ENCODE measurements at places on chromosomes 6 and 20.

DNA sequence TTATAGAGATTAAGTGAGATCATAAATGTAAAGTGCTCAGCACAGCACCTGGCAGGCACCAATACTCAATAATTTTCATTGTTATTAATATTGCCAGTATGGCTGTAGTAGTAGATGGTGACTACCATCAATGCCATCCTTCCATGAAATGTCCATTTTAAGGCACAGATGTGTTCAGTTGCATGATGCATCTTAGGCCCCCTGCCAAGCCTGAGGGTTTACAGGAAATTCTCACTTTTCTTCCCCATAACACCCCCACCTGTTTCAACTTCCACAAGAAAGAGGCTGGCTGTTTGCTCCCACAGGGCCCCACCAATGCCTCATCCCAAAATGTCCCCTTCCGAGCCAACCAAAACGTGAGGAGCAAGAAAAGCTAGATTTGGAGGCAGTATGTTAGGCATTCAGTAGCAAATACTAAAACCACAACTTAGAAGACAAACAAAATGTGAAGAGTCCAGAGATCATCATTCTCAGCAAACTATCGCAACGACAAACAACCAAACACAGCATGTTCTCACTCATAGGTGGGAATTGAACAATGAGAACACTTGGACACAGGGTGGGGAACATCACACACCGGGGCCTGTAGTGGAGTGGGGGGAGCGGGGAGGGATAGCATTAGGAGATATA lies 110.6 kb upstream of the NHSL1 start:
- DNase-seq: no peak

DNA sequence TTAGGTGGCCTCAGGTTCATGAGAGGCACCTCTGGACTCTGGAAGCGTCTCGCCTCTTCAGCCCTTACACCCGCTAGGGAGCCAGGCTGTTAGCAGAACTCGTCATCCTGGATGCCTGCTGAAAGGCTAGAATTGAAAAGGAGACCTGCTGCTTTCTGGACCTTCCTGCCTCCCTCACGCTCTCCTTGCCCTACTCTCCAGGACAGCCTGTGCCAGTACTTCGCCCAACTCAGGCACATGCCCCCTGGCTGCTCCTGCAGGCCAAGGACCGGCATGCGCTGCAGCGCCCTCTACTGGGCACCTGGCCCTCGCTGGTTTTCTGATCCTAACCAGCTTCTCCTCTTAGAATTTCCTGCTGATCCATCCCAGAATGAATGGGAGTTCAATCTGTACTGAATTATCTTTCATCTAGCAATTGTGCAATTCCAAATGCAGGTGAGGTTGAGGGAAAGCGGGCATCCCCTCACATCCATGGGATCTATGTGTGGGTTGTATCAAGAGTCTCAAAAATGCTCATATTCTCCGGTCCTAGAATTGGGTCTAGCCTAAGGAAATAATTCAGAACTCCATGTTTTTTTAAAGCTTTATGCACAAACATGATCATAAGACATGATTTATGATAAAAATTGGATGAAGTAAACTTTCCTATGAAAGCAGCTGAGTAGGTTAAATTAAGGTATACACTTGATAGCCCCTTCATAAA lies 78.0 kb downstream of the PTPN1 start:
- DNase-seq: peak; percentile 47

DNA sequence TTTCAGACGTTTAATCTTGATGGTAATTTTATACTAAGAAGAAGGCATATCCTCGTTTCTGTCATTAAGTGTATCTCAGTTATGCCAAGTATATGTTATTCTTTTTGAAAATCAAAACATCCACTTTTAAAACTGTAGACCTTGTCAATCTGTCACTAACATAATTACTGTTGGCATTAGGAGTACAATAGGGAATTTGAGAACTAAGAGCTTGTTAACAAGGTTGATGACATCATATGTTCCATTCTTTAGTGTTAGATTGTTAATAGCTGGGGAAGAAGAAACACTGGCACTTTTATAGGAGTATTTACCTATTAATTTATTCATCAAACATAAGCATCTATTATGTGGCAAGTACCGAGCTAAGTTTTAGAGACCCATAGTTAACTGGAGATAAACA lies 76.2 kb downstream of the MAP3K4 start:
- DNase-seq: no peak

DNA sequence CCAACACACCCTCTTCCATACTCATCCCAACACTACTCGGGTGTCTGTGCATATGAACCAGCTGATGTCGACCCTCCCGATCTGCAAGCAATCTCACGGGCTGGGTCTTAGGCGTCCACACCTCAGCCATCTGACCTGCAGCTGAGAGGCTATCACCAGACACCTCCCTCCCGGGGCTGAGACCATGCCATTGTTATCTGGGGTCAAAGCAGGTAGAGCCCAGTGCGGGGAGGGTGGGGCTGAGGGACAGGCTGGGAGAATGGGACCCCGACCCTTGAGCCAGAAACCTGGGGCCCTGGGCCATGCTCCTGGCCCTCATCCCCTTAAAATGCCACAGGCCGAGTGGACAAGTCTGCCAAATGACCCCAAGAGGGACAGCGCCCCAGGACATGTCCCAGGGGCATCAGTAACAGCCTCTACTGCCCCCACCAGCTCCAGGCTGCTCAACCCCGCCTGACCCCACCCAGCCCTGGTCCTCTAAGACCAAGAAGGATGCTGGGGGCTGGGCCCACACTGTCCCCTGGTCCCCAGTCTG lies 146.7 kb upstream of the CST7 start:
- no peak for DNase-seq

DNA sequence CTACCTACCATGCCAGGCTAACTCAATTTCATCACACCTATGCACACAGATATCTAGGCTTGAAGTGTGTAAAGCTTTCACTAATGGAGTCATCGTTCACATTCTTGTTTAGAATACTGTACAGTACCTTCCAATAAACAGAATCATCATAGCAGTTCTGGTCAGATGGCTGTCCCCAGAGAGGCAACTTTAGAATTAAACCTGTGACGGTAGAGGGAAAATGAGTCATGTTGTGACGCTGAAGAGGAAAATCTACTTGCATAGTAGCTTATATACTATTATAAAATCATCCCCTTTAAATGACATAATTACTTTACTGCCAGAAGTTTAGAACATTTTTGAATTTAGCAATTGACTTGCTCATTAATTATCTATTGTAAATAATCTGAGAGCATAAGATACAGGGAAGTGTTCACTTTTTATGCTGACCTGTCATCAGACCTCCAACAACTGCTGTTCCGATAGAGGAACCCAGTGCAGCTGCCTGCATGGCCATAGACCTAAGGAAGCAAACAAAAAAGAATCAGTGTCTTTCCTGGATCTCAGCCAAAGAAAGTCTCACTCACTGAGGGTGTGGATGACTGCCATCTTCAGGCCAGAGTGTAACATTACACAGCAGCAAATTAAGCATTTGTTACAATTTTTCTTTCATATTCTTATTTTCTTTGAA lies 29.8 kb downstream of the RHAG start:
- DNase-seq: no peak

DNA sequence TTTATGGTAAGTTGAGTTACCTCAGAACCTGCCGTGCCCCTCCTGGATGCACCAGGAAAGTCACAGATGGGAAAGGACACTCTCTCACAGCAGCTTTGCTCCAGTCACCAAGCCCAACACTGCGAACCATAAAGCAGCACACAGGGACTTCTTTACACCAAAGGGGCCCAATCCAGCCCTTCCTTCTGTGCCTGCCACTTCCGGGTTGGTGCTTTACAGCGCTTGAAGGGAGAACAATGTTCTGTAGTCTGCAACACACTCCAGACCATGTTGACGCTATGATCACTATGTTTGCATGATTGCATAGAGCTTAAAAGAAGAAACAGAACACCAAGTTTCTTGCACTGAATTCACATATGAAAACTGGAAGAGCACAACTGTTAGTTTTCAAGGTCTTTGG lies 57.1 kb downstream of the SERAC1 start:
- DNase-seq: no peak

DNA sequence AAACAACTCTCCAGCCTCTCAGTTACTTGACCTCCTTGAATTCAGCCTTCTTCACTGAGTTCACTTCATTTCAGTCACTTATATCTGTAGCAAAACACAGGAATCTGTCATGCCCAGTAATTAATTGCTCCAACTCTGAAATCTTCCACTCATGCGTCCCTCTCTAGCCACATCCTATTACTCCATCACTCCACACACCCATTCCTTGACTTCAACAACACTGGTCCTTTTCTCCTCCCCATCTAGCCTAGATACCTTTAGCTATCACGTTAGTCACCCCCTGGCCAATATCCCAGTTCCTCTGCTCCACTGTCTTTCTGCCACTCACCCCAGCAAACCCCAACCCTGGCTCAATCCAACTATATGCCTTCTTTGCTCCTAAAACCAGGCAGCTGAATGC lies 7.7 kb downstream of the ZHX3 start:
- DNase-seq: no peak

- no peak for DNase-seq
These were observed 3.3 kb downstream of the HNF4A start for GRCh38 chr20:44358776-44359175.

- DNase-seq: no peak
These were observed 533.9 kb downstream of the RFPL4B start for GRCh38 chr6:112881027-112881426.

GRCh38 chr20:38144598-38144973 lies 20.5 kb downstream of the TGM2 start:
- no peak for DNase-seq

DNA sequence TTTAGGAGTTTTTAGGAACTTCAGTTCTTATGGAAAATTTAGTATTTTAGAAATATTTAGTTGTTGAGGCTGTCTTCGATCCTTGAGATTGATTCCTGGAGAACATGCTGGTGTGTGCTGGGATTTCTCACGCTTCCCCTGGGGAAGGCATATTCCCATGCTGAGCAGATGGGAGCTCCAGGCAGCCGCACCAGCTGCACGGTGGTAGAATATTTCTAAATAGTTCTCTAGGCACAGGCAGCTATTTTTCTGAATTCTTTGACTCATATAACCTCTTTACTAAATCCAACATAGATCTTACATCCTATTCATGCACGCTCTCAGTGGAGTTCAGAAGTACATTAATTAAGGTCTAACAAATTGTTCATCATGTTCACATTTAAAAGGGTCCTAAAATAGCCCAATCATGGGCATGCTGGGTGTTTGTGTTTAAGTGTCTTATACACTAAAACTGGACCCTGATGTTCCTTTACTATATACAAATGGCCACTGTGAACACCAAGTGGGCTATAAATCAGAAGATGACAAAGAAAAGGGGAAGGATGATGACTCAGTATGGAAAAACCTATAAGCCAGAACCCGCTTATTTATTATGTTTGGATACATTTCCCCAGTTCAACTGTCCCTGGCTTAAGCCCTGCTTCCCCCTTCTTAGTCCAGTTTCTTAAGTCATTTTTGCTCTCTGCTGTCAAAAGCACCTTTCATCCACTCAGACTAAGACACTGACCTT lies 138.5 kb downstream of the UST start:
- no peak for DNase-seq

- DNase-seq: peak; percentile 81
These were observed 7.3 kb downstream of the VWA7 start for GRCh38 chr6:31769684-31770371.

DNA sequence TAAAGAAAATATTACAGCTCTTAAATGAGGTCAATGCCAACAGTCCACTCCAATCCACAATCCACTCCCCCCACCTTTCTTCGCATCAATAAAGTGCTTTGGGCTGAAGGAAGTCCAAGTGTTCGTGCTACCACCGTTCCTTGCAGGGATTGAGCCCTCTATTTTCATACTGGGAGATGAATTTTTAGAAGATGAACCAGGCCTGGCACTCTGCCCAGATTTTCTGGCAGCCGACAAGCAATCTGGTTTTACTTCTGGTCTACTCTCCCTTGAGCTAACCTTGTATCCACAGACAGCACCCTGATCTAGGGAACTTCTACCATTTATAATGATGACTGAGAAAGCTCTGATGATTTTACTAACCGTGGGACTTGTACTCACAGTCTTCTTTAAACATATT lies 72.3 kb downstream of the BTBD9 start:
- DNase-seq: no peak

DNA sequence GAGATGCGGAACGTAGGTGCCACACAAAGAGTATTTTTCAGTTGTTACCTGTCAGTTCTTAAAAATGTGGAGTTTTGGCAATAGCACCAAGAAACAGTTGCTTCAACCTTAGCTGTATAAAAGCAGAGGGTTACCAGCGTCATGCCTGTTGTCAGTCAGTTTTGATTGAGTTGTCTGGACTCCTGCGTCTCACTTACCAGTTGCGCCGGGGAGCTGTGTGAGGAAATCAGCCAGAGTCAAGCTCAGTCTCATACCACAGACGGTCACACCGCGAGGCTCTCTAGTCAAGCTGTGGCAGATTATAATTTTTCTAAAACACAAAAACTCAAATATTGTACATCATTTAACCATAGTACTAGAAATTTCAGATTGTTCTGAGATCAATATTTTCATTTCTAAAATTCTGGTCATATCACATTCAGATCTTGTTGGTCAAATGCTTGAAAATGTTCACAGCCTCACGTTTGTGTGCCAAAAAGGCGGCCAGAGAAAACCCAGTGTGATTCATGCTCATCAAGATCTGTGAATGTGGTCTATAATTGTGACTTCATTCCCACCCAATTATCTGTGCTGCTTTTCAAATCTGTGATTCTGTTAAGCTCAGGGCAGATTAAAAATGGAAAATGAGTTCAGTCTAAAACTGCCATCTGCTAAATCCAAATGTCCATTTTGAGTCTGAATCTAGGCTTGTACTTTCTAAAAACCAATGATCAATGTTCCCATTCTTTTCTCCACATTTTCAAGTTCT lies 37.5 kb downstream of the SASH1 start:
- no peak for DNase-seq

DNA sequence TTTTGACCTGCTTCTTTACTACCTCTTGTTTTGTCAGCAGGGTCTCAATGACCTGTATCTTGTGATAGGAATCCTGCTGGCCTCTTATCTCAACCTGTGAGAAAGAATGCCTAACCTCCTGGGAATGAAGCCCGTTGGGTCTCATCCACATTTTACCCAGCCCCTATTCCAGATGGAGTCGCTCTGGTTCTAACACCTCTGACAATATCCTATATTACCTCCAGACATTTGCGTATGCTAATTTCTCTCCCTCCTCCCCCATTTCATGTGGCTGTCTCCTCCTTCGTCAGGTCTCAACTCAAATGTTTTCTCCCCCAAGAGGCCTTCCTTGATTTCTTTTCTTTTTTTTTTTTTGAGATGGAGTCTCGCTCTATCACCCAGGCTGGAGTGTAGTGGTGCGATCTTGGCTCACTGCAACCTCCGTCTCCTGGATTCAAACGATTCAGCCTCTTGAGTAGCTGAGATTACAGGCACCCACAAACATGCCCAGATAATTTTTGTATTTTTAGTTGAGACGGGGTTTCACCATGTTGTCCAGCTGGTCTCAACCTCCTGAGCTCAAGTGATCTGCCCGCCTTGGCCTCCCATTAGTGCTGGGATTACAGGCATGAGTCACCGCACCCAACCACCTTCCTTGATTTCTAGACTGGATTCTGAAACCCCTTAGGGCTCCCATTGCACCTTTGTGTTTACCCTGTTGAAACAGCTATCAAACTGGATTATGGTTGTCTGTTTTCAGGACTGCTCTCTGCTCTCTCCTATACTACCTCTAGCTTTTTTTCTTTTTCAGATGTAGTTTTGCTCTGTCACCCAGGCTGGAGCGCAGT lies 49.5 kb upstream of the B4GALT5 start:
- no peak for DNase-seq

- no peak for DNase-seq
These were observed 165.0 kb upstream of the SCGN start for GRCh38 chr6:25487012-25487411.

- no peak for DNase-seq
These were observed 407.1 kb upstream of the JAG1 start for GRCh38 chr20:11080781-11081377.

Data from CD4-positive, alpha-beta T cell treated with Interferon gamma for 1 hour (primary cell).